ENCODE measurements at places on chromosomes 4 and X.
A peak's percentile ranks its signal among the peaks of the same experiment; 100 is the strongest.

GRCh38 chr4:8283631-8284121 lies 14.1 kb downstream of the HTRA3 start:
- no peak for DNase-seq

DNA sequence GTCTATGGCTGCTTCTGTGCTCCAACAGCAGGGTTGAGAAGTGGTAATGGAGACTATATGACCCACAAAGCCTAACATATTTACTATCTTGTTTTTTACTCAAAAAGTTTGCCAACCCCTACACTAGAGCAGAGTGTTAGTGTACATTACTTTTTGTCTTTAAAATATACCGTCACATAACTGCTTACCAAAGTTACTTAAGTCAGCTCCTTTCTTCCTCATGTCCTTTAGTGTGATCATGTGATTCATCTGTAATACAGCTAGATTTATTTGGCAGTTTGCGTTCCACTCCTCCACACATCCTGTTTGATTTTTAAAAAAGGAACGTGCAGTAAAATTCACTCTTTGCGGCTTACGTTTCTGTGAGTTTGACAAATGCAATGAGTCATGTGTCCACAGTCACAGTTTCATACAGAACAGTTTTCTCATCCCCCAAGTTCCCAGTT lies 162.4 kb upstream of the GPRIN3 start:
- no peak for DNase-seq

DNA sequence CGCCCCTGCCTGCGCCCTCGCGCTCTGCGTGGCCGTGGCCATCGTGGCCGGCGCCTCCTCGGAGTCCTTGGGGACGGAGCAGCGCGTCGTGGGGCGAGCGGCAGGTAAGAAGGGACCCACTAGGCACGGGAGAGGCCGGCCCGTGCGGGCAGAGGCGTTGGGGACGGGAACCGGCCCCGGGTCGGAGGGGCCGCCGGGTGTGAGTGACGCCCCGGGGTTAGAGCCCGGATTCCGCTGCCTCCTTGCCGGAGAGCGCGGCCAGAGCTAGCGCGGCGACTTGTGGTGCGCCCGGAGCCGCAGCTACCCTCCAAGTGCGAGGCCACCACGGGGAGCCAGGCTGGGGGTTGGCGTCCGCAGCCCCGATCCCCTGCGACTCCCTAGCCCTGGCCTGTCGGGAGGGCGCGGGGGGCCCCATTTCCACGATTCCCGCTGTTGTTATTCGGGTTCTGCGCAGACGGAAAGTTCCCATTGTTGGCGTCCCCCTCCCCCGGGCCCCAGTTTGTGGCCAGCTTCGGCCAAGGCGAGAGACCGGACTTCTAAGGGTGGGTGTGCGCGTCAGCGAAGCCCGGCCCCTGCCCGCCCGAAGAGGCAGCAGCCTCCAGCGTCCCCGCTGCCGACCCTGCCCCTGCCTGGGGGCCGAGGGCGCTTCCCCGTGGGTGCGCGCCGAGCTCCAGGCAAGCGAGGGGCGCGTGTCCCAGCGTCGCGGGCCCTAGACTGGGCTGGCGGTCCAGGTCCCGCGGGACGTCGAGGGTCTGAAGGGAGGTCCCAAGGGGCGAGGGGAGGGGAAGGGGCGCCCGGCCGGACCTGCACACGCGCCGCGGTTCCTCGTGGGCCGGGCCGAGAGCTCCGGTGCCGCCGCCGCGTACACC lies 1.1 kb downstream of the FGFR3 start:
- DNase-seq, result no peak

- no peak for DNase-seq
Observed at GRCh38 chr4:152021788-152022438, 261.1 kb upstream of the GATB start.

- no peak for DNase-seq
Observed at GRCh38 chrX:5916945-5917344, 311.7 kb downstream of the NLGN4X start.

GRCh38 chrX:20130357-20130756 lies 11.3 kb downstream of the EIF1AX start:
- no peak for DNase-seq

DNA sequence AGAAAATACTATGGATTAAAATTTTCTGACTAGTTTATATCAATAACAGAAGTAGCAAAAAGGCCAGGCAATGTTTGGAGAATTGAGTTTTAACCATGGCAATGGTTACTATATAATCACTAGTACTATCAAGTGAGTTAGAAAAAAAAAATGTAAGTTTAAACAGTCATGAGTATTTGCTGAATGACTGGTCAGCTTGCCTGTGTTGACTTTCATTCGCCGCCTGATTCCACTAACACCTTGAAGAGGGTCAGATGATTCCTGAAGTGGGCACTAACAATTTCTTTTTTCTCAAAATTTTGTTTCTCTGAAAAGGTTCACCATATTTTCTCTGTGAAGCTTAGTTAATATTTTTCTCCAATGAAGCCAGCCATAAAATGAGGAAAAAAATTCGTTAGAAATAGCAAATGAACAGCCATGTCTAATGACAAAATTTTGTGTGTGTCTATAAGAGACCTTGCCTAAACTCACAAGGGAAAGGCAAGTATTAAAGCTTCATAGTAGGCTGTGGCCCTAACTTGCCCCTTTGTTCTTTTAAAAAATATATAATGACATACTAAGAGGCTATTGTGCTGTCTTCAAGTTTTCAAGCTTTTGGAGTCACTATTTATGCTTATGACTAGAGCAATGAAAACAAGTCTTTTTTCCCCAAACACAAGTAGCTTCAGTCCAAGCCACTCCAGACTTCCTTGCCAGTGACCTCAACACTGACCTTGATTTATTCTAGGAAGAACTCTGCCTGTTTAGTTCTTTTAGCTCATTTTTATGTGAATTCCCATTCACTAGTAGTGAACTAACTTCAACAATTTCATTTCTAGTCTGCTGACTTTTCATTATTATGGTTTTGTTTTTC lies 18.4 kb upstream of the FHDC1 start:
- DNase-seq, result no peak

DNA sequence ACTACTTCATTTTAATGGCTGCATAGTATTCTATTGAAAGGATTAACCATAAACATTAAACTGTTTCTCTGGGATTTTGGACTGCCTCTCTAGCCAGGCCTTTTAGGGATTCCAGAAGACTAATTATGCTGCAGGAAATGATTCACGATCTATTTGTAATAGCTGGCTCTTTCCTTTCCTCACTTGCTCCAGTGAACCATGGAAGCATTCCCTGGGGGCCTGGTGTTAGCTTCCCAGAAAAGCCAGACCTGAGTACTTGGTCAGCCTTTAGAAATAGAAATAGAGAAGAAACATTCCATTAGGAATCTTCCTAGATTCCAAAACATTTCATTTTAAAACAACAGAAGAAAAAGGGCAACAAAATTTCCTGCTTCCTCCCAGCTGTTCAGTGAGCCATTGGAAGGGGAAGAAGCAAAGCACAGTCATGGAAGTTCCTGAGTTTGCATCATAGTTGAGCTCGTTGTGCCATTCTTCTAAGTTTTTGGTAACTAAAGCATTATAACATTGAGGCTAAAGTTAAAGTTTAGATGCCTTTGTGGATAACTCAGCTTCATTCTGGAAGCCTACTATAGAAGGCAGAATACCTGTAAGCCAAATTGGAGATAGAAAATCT lies 83.5 kb downstream of the NPNT start:
- no peak for DNase-seq

GRCh38 chr4:155442267-155443105 lies 65.7 kb upstream of the MAP9 start:
- DNase-seq, result peak; percentile 32

GRCh38 chr4:119512398-119512797 lies 116.2 kb downstream of the PDE5A start:
- no peak for DNase-seq

- DNase-seq, result no peak
Observed at GRCh38 chrX:17390419-17390850, 15.4 kb downstream of the NHS start.

DNA sequence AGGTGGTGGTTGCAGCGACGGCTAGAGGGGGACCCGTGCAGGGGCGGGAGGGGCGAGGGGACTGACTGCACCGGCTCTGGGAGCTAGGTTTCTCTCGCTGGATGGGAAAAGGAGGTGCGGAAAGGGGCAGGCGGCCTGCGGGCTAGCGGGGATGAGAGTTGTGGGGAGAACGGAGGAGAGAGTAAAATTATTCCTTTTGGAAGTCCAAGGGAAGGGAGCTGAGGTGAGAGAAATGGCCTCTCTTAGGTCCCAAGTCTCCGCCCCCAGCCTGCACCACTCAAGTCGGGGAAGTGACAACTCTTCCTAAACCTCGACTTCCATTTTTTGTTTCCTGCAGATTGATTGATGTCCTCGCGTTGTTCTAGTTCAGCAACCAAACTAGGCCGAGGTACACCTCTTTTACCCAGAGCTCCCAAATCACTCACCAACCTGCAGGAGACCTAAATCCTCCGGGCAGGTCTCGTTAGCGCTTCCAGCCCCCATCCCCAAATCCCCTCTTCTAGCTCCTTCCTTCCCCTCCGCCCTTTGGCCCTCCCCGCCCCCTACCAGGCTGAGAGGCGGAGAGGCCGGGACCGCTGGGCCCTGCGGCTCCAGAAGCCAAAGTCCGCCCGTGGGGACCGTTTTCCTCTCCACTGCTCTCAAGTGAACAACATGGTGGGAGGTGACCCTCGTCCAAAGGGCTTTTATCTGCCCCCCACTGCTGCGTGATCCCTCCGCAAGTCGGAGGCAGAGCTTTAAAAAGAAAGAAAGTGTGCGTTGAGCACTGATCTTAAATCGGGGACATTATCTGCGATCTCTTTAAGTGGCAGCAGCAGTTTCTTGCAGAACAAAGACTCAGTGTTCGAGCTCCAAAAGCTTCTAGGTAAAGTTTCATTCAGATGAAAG lies 7.3 kb downstream of the PITX2 start:
- DNase-seq, result no peak

DNA sequence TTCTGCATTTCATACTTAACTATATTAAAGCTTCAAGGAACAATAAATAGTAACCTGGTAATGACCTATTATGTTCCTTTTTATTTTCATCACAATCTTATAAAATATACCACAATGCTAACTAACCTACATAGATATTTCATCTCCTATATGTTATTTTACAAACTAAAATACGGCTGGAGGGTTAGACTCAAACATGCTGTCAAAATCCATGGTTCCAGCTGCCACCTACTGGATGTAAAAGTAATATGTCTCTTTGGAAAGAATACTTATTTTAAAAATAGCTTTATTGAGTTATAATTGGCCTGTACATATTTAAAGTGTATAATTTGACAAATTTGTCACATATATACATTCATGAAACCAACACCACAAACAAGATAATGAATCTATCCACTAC lies 15.0 kb downstream of the RGN start:
- peak; percentile 46 for DNase-seq

DNA sequence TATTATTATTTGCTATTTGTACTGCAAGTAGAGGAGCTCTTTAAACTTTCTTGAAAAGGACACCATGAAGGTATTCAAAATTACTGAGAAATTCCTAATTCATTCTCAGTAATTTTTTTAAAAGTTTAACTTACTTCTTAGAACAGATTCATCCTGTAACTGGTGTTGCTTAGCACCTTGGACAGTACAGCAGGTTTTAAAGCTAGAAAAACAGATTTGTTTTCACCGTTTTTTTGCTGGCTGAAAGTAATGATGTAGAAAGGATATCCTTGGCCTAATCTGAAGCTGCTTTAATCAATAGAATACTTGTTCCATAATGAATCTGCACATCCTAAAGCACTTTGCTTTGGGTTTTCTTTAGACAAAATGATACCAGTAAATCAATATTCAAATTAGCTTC lies 142.5 kb upstream of the TRAM1L1 start:
- DNase-seq, result no peak

GRCh38 chrX:54182864-54183613 lies at the start of gene FAM120C:
Gene FAM120C, minus strand, starts transcription at chrX:54183254. Its CDS starts 56 bp downstream, at chrX:54183198.
- peak; percentile 88 for DNase-seq

DNA sequence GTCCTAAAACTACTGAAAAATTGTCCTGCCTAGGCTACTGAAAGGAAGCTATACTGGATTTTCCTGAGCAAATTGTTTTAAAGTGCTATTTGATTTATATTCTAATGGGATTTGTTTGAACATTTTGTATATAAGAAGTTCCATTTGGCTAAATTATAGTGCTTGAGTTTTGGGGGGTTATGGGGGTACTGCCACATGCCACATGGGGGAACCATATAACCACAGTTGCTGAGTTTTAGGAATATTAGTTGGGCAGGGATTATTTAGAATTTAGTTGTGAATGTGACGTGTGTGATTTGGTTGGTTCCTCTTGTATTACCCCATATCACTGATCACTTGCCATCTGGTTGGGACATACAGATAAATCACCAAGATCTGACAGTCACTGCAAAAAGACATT lies 224.5 kb upstream of the TAPT1 start:
- no peak for DNase-seq

DNA sequence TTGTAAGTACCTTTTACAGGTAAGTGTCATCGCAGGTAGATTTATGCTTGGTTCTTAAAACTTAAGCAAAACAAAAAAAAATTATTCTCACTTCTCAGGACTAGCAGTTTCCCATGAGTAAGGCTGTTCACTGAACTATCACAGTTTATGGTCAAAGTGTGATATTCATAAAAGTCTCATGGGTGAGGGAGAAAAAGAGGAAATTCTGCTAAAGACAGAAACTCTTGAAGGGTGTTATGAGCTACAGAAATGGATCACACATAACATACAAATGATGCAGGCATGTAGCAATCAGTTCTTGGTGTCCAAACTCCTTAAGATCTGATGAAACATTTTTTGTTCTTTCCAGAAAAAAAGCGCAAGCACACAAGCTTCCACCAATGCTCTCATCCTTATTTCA lies 8.5 kb downstream of the RAB9A start:
- no peak for DNase-seq

DNA sequence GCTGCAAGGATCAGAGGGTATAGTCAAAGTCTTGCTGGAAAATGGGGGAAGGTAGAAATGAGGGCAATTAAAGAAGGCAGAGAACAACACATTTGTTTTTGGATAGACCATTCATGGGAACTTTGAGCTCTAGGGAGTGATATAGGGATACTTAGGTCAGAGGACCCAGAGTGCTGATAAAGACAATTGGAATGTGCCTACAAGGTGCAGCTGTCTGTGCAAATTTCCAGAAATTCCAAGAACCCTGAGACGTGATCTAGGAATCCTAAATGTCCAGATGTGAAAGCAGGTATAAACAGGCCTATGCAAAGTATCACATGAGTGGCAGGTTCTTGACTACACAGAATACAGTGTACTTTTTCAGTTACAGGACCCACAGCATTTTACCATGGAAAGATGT lies 24.2 kb downstream of the FNIP2 start:
- DNase-seq, result no peak

DNA sequence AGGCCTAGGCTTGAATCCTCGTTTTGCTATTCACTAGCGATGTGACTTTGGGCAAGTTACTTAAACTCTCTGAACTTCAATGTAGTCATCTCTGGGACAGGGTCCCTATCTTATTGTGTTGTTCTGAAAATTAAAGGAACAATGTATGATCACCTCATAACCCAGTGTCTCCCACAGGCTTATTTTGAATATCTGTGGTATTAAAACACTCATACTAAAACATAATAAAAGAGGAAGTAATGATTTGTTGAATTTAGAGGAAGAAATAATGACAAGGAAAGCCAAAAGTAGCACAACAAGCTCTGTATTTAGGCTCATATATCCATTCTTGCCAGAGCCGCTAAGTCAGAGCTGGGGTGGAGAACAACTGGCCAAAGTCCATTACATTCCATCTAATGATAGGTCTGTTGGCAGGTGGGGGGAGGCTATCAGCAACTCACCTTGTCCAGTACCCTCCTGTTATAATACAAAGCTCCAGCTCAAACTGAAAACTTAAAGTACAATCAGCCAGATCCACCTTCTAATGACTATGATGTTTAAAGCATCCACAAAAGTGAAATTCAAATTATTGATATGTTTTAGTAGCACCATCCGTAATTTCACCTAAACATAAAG lies 64.5 kb upstream of the LSM6 start:
- no peak for DNase-seq

- DNase-seq, result no peak
Observed at GRCh38 chr4:168677063-168677462, 180.2 kb downstream of the PALLD start.

GRCh38 chrX:118373538-118373937 lies 27.6 kb downstream of the WDR44 start:
- no peak for DNase-seq

Data from T-helper 2 cell (primary cell).